ENCODE measurements at places on chromosomes 11 and 22.

DNA sequence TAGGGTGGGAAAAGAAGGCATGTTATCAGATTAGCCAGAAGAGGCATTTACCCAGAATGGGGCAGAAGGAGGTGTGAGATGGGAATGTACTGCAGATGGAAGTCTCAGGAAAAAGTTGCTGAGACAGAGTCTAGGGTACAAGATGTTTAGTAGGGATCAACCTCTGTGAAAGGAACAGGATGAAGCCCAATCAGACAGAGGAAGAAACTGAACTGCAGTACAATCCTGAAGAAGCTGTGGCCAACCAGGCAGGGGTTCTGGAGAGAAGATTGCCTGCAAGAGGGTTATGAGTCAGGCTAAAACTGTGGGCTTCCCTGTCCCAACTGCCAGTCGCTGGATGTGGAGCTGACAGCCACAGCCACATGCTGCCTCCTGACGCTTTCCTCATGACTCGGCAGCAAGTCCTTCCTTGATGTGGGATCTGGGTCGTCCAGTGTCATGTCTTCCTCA, 64.0 kb downstream of the CWC15 start:
- no peak for DNase-seq

- no peak for DNase-seq
Measured at GRCh38 chr11:130358398-130358797, 43.7 kb upstream of the ZBTB44 start.

GRCh38 chr22:24400726-24401596, 26.4 kb upstream of the ADORA2A start:
- DNase-seq, result no peak

- no peak for DNase-seq
Measured at GRCh38 chr11:113932788-113933187, 28.2 kb downstream of the HTR3B start.

DNA sequence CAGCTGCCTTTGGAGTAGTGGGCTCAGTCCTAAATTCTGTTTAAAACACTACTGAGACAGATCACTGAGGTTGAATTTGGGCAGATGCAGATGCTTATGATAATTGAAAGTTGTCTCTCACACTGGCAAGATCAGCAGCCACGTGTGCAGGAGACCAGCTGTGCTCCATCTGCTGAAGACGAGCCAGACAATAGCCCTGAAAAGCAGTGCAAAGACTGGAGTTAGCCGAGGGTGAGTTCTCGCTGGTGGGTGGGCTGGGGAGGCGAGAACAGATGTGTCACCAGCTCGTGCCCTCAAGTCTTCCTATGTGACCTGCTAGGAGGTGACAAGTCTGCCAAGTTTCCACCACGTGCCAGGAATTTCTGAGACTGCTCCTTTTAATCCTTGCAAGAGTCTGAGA, 661.3 kb upstream of the B3GAT1 start:
- DNase-seq, result no peak

DNA sequence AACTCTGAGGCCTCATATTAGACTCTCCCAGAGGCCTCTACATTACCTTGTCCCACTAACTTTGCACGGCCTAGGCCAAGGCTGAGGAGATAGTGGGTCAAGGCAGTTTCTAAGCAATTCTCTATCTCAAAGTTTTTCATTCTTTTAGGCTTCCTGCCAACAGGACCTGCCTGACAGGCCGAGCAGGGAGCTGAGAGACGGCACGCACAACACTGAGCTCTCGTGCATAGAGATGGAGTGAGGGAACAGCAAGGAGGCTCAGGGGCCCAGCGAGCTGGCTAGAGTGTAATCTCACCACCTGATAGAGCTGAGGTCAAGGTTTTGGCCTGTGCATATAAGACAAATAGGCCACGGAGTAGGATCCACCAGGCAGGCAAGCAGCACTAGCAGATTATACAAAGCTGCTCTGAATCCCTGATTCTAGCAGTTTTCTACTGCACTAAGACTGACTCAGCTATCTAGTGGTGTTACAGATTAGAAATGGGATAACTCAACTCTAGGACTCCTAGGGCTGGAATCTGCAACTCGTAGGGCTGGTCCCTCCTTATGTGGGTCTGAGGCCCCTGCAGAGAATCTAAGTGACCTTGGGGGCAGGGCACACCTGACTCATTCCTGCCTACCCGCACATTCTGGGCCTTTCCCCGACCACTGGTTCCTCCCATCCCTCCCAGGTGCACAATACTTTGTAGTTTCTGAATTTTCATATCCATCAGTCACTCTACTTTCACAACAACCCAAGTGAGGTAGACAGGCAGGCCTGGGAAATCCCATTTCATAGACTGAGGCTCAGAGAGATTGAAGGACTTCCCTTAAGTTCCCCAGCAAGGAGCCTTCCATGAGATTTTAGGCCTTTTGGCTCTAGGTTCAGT, 1.7 kb downstream of the CYB5R2 start:
- no peak for DNase-seq

DNA sequence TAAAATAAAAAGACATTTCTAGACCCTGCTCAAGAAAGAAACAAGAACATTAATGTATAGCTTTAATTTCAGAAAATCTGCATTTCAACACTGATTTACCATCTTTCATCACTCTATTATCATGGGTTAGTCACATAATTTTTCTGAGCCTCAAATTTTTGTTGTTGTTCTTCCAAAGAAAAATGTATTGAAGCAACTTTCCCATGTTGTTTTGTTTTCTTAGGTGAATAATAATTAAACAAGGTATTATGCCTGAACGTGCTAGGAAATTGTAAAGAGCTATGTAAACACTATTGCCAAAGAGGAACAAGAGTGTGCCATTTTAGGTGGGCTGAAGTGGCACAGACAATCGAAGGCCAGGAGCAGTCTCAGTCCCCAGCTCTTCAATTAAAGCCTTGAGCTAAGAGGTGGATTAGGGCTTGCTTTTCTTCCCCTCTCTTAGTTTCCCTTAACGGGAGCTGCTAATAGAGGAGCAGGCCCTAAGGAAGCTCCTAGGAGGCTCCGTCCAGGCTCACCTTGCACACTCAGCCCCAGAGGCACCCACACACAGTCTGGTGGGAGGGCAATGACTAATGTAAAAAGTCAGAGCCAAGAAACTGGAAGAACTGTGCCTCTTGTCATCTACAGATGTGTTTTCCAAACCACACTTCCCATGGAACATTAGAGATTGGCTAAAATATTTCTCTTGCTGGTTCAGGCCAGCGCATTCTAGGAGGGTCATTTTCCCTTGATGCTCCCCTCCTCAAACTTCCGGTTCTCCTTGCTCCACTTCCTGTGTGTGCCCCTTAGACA, 8.8 kb upstream of the UBASH3B start:
- no peak for DNase-seq

DNA sequence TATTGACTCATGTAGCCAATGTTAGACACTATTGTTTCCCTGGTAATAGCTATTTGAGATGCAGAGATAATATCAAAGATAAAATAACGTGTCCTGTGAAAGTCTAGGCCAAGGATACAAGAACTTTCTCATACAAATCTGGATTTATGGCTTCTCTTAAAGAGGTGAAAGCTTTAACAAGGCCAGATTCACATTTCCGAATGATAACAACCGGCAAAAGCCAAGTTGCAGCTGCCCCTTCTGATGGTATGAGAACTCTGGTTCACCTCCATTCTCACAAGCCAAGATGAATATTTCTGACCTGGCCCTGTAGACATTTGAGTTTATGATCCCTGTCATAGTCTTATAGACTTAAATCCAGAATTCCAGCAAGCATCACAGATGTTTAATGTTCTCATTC, 230.4 kb upstream of the ZC3H12C start:
- DNase-seq, result no peak

- peak; percentile 30 for DNase-seq
Measured at GRCh38 chr22:43945632-43946383, 9.4 kb upstream of the SAMM50 start.

GRCh38 chr11:36469063-36469462, 41.0 kb downstream of the TRAF6 start:
- no peak for DNase-seq

- DNase-seq, result peak; percentile 94
Measured at GRCh38 chr11:130522284-130522961, 74.0 kb downstream of the ADAMTS15 start.

- peak; percentile 67 for DNase-seq
Measured at GRCh38 chr11:78039919-78040671, 17.0 kb upstream of the KCTD14 start.

DNA sequence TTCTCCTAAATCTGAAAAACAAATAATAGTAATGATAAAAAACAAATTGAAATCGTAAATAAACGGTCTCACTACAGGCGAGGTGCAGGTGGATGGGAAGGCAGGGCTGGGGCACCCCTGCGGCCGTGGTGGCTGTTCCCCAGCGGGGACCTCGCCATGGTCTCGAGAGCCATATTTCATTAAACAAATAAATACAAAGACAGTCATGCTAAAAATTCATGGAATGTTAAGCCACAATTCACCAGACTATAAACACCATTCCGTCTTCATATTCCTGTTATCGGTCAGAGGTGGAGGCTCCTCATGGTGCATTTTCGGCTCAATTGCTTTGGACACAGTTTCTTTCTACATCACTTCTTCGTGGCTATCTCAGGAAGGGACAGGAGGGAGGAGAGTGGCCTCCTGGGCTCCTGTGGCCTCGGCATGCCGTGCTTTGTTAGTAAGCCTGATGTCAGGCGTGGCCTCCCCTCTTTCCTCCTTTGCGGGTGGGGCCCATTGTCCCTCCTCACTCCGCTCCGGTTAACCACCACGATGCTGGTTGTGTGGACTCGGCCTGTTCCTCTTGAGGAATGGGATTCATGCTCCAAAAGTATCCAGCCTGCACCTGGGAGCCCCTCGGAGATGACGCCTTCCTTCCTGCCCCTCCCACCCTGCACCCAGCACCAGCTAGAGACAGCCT, 16.1 kb upstream of the BRSK2 start:
- no peak for DNase-seq

GRCh38 chr22:47295226-47295901, 532.9 kb downstream of the TBC1D22A start:
- DNase-seq, result no peak

DNA sequence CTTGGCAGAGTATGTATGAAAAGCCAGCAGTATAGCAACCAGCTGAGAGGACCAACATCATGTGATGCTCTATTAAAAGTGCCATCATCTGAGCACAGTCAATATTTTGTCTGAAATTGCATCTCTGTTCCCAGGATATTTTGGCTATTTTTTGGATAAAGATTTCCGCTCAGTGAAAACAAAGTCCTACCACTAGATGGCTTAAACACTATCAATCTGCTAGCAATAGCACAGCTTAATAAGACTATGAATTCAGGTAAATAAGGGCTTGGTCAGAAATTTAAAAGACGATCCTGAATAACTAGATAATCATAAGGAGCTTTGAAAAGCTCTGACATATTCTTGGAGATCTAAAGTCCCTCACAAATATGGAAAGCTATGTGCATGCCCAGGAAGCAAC, 74.4 kb downstream of the MS4A13 start:
- DNase-seq, result no peak

DNA sequence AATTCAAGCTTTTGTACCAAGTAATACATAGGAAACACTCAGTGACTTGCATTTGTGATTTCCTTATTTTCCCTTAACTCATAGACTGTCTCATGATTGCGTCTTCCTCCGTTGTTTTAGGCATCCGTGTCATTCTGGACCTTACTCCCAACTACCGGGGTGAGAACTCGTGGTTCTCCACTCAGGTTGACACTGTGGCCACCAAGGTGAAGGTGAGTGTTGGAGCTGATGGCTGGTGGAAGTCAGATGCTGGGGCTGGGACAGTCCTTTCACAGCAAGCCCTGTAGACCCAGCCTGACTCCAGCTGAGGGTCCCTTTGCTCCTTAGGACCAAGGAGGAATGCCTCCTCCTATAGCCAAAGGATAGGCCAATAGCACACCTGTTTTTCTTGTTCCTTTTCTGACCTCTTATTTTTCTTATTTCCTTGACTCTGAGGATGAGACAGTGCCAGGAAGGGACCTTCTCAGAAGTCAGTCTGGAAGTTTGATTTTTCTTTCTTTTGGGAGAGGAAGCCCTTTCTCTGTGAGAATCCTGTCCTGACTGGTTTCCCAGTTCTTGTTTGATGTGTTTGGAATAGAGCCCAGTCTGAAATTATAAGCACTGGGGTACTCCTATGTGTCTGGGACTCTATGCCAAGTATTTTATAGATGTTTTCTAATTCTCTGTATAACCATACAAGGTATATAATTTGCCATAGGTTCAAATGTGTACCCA, 2.2 kb downstream of the SLC3A2 start:
- no peak for DNase-seq

GRCh38 chr22:39144101-39144767, 8.2 kb downstream of the CBX7 start:
- no peak for DNase-seq

GRCh38 chr11:7657306-7658025, 15.8 kb downstream of the CYB5R2 start:
- DNase-seq, result no peak

GRCh38 chr22:50516068-50516467, 8.0 kb downstream of the NCAPH2 start:
- DNase-seq, result no peak

DNA sequence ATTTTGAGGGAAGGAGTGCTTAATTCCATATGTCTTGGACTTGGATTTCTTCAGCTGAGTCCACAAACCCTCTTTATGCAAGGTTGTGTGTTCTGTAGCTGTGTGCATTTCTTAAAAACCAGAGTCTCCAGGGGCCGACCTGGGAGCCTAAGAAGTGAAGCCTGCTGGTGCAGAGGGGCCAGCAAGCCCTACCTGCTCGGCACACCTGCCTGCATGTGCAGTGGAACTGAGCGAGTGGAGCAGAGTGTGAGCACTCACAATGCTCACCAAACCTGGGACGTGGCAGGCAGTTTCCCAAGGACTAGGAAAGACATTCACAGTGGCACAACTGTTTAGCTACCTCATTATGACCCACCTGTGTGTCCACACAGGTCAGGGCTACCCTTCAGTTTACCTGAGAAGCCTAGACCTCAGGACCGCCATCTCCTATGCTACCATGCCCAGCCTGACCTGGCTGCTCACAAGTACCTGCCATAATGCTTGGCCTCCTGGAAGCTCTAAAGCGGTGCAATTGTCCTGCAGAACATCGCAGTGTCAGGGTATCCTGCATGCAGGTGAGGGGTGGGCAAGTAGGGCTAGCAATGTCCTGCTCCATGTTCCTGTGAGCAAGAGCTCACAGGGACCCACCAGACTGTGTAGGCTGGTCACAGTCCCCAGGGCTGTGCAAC, 3.8 kb downstream of the C22orf39 start:
- no peak for DNase-seq

- no peak for DNase-seq
Measured at GRCh38 chr11:58030653-58031052, at the start of gene OR6Q1. Gene OR6Q1, plus strand, starts transcription at chr11:58030953. Its CDS starts 0 bp downstream, at chr11:58030953.

DNA sequence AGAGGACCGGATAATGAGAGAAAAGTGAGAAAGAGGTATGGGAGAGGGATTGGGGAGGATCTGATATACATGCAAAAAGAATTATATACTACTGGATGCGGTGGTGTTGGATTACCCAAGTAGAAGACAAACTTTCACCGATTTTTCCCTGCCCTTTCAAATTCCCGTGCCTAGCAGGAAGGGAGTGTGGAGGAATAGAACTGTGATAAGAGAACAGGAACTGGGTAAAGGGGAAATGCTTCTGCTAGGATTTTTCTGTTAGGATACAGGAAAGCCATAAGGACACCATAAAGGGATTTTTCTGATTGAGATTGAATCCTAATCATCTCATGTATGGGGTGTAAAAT, 480 bp upstream of the MTMR2 start:
- DNase-seq, result no peak

- DNase-seq, result no peak
Measured at GRCh38 chr11:134100171-134100570, 31.3 kb downstream of the JAM3 start.

- DNase-seq, result no peak
Measured at GRCh38 chr11:7275133-7275532, 23.4 kb downstream of the SYT9 start.
